ENCODE measurements at places on chromosomes 1 and 21.

DNA sequence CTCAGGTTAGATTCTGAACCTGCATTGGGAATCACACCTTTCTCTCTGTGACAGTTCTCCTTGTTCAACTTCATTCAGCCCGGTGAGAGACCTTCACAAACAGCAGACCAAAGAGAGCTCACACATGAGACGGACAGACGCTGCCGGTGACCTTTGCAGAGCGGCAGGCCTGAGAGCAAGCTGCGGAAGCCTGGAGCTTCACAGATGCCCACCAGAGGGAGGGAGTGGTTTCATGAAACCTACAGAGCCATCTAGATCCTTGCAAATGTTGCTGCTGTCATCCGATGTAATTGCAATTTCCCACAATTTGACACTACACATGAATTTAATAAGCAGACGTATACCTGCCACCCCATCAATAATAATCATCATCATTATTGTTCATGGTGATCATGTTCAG lies 39.4 kb downstream of the GRIK3 start:
- no peak for DNase-seq

DNA sequence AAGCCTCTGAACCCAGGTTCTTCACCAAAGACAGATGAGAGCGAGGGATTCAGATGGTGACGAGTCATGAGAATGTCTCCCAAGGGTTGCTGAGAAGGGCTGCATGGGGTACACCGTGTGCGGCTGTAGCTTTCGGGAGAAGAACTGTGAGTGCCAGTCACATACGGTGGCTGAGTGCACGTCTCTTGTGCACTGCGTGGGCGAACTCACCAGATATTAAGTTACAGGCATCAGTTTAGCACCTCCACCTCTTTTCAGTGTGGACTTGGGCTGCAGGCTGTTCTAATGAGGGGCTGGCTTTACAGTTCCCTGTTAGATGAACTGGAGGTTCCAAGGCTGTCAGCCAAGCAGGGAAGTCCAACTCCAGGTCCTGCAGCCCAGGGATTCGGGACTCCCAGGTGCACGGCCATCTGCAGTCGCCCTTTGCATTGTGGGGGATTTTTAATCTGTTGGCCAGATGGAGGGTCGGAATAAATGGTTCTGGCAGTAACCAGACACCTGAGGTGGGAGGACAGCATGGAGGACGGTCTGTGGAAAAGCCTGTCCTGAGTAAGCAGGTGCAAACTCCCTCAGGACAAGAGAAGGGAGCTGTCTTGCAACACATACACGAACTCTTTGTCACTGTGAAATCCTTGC lies 26.5 kb upstream of the AVPR1B start:
- no peak for DNase-seq

DNA sequence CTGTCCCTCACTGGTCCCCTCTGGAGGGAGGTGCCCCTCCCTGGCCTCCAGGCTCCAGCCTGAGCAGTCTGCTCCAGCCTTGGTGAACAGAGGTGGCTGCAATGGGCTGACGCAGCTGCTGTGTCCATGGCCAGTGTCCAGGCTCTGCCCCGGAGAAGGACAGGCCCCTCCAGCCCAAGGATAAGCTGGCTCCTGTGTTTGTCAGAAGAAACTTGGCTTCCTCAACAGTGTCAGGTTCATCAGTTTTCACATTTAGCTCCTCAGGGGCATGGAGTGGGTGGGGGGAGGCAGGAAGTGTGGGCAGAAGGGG lies 402.8 kb downstream of the MATN1 start:
- no peak for DNase-seq

GRCh38 chr1:234212764-234213657 lies 160.2 kb upstream of the COA6 start:
- peak; percentile 50 for DNase-seq

GRCh38 chr21:30491963-30492428 lies at the start of gene KRTAP19-3:
Gene KRTAP19-3 (minus strand): TSS chr21:30492013. CDS start chr21:30491957, 56 bp downstream.
- no peak for DNase-seq

- no peak for DNase-seq
Measured at GRCh38 chr1:151549199-151549598, 9.1 kb downstream of the TUFT1 start.

DNA sequence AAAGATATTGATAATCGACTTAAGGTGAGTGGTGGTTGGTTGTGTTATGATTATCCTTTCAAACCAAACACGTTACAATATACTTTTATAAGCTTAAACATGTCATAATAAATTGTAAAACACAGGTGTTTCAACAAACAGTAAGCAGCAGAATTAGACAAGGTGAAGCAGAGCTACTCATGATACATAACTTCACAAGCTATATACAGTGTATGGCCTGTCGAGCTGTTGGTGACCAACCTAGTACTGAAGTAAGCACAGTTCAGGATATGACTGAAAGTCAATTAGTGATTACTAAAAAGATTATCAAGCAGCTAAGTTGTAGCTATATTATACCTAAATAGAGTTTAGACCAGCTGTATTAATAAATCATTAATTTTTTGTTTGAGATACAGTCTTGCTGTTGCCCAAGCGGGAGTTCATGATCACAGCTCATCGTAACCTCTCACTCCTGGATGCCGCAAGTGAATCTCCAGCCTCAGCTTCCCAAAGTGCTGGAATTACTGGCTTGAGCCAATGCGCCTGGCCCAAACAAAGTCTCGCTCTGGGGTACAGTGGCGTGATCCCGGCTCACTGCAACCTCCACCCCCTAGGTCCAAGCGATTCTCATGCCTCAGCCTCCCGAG lies 148.1 kb downstream of the EIF4G3 start:
- no peak for DNase-seq

- DNase-seq: no peak
Measured at GRCh38 chr1:180951186-180951745, 38.6 kb downstream of the KIAA1614 start.

GRCh38 chr1:209622841-209623829 lies 29.1 kb downstream of the LAMB3 start:
- no peak for DNase-seq

- no peak for DNase-seq
Measured at GRCh38 chr1:226686440-226687425, 52.3 kb downstream of the ITPKB start.

DNA sequence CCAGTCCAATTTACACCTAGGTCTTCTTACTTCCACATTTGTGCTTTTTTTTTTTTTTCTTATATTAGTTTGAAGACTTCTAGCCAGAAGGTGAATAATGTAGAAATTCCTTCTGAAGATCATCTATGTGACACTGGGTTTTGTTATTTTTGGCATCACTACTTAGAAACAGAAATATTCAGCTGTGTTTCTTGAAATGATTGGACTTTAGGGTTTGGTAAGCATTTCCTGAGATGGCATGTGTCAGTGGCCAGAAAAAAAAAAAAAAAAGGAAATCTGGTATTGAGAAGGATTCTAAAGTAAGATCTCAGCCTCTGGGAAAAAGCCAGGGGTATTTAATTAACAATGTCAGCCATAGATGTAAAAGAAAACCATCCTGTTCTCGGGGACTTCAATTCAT lies 43.4 kb upstream of the LRRC8C start:
- no peak for DNase-seq

DNA sequence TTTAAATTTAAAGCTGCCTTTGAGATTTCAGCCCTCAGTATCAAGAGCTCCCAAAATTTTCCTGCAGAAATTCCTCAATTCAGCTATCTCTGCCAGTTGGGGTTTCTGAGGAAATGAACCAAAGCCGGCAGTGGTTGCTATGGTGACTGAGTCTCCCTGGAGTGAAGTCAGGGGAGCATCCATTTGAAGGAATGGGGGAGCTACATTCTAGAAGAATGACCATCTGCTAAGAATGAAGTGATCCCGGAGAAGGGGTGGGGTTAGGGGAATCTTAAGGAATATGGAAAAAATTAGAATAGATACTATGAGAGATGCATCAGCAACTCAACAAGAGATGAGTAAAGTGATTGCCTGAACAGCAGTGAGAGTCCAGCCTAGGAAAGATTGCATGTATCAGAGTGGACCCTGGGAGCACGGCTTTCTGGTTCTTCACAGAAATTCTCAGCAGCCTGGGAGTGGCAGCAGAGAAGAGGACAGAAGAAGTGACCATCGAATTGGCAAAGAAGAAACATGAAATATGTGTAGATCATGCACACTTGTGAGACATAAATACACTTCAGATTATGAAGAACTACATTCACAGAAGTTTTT lies 94.7 kb downstream of the CHD1L start:
- no peak for DNase-seq

- DNase-seq: peak; percentile 8
Measured at GRCh38 chr1:207002724-207003146, 29.8 kb downstream of the C1orf116 start.

- no peak for DNase-seq
Measured at GRCh38 chr1:53638360-53639035, 100.5 kb downstream of the GLIS1 start.

- no peak for DNase-seq
Measured at GRCh38 chr1:162079030-162079429, 9.5 kb downstream of the NOS1AP start.

- no peak for DNase-seq
Measured at GRCh38 chr1:207155028-207155427, 51.0 kb downstream of the C4BPA start.

DNA sequence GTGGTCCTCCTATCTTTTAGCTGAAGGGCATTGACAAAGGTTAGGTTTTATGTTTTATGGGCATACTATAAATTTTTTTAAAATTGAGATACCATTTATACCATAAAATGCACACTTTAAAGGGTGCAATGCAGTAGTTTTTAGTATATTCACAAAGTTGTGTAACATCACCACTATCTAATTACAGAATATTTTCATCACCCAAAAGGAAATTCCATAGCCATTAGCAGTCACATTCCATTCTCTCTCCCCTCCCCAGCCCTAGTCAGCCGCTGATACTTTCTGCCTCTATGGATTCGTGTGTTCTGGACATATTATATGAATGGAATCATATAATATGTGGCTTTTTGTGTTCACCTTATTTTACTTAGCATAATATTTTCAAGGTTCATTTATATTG lies 135.8 kb upstream of the B3GALT2 start:
- DNase-seq: peak; percentile 77

DNA sequence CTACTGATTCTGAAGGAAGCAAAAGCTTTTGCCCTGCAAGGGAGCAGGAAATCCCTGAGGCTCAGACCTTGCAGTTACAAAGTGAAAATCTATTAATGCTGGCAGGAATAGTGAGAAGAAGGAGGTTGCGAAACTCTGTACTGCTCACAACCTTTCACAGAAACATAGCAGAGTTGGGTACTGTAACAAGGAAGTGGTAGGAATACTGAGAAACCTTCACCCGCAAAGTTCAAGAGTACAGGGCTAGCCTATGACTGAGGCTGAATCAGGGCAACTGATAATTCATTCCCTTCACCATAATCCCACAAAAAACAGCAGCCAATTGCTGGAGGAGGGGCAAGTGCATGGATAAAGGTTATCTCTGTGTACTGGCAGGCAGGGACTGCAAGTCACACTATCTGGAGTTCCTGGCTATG lies 23.9 kb upstream of the KCTD3 start:
- DNase-seq: no peak

DNA sequence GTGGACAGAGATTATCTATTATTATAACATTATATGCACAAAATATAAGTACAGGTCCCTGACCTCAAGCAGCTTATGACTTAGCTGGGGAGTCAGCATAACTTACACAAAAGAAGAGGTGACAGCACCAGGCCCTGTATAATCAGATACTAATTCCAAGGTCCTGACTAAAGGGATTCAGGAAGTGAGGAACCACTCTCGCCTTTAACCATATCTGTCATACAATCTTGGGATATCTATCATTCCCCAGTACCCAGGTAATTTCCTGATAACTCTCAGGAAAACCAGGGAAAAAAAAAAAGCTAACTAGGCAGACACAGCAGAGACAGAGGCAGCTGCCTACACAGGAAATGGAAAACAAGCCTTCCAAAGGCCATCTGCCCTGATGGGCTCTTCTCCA lies 78.5 kb upstream of the CAMK1G start:
- DNase-seq: no peak

DNA sequence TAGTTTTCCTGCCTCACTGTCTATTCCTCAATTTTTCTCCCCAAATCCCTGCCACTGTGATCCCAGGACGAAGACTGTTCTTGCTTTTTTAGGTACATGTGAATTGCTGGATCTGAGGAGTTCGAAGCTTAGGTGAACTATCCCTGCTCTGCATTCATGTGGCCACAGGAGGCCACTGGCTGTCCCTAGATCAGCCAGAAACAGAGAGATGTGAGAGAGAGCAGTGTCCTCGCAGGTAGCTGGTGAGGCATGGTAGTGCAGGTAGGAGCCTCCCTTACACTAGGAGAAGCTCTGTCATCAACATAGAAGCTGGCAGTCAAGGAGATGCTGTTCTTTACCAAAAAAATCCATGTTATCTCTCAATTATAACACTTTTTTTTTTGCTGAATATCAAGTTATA lies 71.5 kb downstream of the USP24 start:
- DNase-seq: peak; percentile 16

DNA sequence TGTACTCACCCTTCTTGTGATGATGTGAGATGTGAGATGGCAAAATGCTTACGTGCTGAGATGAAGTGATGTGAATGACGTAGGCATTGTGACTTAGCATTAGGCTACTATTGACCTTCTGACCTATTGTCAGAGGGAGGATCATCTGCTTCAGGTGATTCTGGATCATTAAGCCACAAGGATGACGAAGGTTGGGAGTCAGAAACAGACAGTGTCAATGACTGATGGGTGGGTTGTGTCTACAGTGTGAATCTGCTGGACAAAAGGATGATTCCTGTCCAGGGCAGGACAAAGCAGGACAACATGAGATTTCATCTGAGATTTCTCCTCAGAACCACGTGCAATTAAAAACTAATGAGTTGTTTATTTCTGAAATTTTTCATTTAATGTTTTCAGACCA lies 129.0 kb downstream of the GABPA start:
- DNase-seq: no peak

DNA sequence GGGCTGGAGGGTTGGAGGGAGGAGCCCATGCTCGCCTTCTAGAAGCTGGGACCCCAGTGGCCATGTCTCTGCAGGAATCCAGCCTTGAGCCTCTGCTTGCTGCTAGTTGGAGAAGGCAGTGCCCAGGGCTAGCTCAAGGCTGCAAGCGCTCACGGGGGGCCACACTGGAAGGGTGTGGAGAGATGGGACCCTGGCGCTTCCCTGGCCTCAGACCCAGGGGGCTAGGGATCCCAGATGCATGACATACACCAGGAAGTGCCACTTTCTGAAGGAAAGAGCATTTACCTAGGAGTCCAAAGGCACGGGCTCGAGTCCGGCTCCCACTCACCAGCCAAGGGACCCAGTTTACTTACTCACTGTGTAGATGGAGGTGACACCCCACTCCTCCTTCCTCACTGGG lies 32.6 kb downstream of the NENF start:
- DNase-seq: no peak

DNA sequence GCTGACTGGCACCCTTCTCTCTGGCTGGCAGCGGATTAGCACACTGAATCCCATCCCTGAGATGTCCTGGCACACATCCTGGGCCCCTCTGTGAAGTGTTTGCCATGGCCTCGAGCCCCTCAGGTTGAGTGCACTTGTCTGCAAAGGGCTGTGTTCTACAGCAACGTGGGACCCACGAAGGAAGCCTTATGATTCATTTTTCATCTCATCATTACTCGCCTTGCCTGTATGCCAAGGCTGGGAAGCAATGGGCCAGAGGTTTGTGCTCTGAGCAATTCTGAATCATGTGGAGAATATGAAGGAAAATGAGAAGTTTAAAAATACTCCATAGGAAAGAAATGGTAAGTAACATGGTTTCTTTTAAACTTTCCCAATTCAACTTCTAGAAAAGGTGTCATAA lies 124.8 kb upstream of the LMO4 start:
- peak; percentile 44 for DNase-seq

GRCh38 chr1:176949033-176949662 lies 215.4 kb downstream of the ASTN1 start:
- peak; percentile 87 for DNase-seq

- no peak for DNase-seq
Measured at GRCh38 chr21:31043471-31043870, 5.2 kb upstream of the KRTAP19-8 start.

GRCh38 chr1:66758241-66758755 lies 6.0 kb downstream of the DYNLT5 start:
- no peak for DNase-seq

Measured in trophoblast cell (in vitro differentiated cells and primary cell).